ENCODE measurements at places on chromosomes 5 and 9.

DNA sequence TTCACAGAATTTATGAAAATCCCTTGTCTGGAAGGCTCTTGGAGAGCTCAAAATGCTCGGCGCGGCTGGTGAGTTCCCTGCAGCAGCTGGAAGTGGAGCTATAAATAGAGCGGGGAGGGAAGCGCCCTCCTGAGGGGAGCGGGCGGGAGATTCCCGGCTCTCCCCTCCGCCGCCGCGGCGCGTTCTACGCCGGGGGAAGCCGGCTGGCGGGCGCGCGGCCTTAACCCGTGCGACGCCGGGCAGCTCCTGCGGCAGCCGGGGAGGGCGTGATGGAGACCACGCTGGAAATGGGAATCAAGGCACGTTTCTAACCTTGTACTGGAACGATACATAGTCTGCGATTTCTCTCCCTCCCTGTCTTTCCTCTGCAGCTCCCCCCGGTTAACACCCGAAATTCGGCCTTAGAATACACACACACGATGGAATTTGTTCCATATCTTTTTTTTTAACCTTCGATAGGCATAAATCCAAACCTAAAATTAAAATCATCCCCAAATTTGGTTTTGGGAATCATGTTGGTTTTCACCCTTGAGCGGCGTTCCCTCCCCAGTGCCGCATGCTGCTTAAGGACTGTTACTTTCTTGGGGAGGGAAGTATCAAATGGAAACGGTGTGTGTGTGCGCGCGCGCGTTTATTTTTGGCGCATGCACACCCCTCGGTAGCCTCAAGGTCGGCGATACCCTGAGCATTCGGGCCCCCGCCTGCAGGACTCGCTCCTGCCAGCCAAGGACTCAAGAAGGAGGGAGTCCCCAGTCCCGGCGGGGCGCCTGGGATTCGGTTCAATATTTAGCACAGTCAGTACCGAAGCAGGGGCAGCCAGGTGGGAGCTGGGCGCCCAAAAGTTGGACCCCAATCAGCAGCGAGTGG, 306.3 kb upstream of the KCNN2 start:
- DNase-seq = no peak

DNA sequence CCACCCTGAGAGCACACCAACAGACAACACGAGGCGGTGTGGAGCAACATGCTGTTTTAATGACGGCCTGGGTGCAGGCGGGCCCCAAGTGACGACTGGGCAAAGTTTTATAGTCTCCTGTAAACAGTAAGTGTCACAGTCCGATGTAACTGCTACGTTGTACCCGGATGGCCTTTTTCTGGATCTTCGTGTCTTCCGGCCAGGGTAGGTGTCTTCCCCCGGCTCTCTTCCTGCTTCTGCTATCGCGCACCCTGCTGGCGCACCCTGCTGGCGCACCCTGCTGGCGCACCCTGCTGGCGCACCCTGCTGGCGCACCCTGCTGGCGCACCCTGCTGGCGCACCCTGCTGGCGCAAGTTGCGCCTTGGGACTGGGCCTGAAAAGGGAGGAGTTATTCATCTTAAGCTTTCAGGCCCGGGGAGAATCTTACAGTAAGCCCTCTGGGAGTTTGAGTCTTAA, 143.0 kb upstream of the TARS1 start:
- DNase-seq = no peak

DNA sequence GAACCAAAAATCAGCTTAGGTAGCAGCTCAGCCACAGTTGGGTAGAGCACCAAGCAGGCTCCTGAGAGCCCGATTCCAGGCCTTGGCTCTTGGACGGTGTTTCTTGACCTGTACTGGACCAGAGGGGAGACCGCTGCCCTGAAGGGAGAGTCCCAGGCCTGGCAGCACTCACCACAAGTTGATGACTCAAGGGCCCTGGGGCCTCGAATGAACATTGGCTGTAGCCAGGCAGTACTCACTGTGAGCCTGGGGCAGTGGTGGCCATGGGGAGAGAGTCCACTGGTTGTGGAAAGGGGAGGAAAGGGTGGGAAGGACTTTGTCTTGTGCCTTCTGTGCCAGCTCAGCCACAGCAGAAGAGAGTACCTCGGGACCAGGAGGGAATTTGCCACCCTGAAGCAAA, 166.1 kb downstream of the EDIL3 start:
- no peak for DNase-seq

DNA sequence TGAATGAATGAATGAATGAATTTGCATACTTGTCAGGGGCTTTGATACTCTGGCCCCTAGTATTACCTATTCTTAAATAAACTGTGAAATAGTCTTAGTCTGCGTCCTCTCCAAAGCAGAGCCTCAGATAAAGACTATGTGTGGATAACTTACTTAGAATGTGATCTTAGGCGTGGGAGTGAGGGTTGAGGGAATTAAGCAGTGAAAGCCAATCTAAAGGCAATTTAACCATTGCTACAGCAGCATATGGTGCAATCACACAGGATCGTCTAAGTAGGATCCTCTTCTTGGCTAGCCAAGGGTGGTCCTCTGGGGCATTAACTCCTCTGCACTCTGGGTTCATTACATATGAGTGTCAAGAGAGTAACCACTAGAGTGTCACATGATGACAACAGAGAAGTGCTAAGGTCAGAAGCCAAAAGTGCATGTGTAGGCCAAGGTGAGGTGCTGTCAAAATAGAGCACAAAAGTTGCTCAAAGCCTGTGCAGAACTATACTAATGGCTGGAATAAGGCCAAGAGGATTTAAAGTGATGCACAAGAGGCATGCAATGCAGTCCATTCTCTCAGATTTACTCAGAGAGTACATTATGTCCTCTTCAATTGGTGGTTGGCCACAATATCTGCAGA, 274.4 kb upstream of the SEMA6A start:
- no peak for DNase-seq

- DNase-seq = no peak
These were observed 25.1 kb downstream of the ZNF618 start for GRCh38 chr9:113901221-113901688.

DNA sequence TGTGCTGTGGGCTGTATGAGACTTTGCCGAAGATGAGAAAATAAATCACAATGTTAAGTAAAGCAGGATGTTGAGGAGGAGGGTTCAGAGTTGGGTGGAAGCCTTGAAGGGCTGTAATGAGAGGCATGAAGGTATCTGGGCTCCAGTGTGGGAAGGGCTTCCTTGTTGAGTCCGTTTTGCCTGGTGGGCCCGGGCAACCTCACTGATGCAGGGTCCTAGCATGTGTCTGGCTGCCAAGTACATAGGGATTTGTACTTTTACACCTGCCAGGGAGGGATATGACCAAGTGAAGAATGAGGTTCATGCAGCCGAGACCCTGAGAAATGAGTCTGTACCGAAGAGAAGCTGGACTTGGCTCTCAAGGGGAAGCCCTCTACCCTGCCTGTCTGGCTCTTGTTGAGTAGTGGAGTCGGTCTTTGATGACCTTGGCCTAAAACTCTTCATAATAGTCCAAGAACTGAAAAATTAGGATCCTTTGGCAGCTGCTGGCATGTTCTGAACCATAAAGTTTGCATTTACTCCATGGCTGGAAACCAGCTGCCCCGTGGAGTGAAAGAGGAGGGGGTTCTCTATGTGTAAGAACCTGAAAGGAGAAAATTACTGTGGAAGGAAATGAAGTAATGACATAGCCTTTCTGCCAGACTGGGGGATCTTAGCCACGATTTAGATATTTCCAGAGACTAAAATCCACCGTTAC, 59.0 kb upstream of the DPYSL3 start:
- DNase-seq = no peak

DNA sequence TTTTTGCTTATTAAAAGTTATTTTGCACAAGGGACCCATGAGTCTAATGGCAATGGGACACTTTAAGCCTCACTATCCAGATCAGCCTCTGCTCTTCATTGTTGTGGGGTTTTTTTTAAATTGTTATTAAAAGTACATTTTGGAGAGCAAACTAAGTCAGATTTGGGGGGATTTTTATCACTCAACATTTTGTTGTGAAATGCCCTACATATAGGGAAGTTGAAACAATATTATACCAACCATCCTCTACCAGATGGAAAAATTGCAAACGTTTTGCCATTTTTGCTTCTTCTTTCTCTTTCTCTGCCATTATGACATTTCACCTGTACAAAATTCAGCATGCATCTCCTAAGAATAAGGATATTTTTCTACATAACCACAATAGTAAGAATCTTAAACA, 75.3 kb downstream of the SLC1A3 start:
- no peak for DNase-seq

GRCh38 chr5:141608557-141608956, 10.2 kb downstream of the DIAPH1 start:
- no peak for DNase-seq

GRCh38 chr9:121858788-121859187, 207.4 kb downstream of the DAB2IP start:
- DNase-seq = no peak

Data from activated T-cell treated with anti-CD3 and anti-CD28 coated beads for 4 hours (primary cell).